Cardiac fibroblast (primary cell): ENCODE measurements at places on chromosomes 3 and 15.

DNA sequence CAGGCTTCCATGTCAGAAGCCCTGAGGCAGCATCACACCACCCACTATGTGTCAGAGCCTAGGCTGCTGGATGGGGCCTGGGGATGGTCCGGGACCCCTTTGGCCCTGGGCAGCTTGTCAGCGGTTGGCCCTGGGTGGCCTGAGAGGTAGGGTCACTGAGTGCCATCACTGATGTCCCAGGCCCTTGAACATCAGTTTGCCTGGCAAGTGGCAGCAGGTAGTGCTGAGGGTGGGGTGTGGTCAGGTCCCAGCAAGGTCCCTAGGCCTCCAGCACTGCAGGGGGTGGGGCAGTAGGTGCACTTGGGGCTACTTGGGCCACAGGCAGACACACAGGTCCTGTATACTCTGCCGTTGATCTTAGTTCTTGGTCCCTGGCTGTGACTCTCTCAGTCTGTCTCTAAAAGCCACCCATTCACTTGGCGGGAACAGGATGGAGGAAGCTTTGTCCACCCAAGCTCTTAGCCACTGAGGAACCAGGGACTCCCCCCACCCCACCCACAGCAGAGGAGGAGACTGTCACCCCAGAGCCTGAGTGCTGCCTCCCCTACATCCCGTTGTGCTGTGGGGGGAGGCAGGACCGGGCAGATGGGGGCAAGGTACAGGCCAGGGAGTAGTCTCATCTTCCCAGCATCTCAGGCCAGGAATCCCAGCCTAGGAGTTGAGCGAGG, 5.8 kb downstream of the GNAI2 start:
- DNase-seq: no peak

GRCh38 chr3:112004669-112005068, 5.9 kb downstream of the TAGLN3 start:
- no peak for DNase-seq

- DNase-seq: peak; percentile 80
Observed at GRCh38 chr3:13091898-13092611, 18.8 kb upstream of the IQSEC1 start.

DNA sequence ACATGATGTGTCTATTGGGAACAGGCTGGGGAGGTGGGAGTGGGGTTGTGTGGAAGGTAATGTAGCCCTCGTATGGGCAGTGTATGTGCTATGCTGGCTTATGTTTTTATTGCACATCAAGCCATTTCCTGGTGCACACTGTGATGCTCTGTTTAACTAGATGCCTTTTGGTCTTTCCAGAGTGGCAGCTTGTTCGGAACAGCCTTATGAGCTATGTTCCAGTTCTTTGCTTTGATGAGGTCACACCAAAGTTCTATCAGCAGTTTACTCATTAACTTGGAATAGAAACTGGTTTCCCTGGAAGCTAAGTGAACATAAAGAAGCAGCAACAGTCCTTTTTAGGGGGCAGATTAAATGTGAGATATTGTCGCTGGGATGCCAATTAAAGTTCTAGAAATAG, 133.9 kb downstream of the DIPK2A start:
- no peak for DNase-seq

DNA sequence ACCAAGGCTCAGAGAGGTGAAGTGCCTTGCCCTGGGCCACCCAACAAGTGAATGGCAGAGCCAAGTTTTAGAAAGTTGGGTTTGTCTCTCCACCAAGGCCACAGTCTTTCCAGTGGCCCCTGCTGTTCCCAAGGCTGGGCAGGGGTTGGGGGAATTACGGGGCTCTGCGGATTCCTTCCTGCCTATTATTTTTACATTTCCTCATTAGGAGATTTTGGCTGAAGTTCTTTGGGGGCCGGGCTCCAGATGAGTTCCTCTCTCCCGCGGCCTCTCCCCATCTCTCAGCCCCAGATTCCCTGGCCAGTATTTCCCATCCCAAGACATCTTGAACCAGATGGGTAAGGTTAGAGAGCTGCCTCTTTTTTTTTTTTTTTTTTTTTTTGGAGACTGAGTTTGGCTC, 44.0 kb upstream of the SMAD6 start:
- DNase-seq: no peak
